NCI-H510A (cell line): ENCODE measurements at places on chromosomes 5 and 9.

DNA sequence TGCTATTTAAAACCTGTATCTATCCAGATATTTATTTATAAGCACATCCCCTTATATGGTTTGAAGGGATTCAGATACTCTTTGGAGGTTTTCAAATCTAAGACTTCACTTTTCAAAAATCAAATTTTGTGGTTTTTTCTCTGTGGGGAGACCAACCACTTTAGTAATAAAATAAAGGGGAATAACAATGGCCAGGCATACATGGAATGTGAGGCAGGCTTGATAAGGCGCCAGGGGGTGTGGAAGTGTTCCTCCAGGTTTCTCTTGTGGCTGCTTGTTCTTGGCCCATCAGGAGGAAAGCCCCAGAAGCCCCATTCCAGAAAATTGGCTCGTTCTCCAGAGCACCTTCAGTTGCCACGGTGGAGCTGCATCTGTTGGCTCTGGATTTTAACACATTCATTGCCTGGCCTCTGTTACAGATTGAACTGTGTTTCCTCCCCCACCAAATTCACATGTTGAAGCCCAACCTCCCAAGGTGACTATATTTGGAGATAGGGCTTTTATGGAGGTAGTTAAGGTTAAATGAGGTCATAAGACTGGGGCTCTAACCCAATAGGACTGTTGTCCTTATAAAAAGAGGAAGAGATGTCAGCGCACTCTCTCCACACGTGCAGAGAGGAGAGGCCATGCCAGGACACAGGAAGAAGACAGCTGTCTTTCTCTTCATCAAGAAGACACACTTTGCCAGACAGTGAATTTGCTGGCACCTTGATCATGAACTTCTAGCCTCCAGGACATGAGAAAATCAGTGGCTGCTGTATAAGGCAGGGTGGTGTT, 195.9 kb downstream of the TMEM38B start:
- DNase-seq: no peak

DNA sequence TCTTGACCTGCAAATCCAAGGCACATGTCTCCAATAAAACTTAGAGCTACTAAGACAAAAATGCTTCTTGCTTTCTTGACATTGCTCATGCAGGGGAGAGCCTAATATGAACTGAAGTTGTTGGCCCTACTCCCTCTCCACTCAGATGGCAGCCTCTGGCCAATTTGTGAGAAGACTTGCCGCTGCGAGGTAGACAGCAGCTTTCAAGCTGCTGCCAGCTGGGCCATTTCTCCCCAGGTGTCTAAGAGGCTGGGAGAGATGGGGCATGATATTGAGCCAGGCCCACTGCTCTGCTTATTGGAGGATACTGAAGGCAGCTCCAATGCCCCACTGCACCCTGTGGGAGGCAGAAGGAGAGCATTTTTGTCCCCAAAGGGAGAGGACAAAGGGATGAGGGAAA, 380.5 kb downstream of the RASEF start:
- DNase-seq: no peak

GRCh38 chr5:113632996-113633395, 119.5 kb downstream of the YTHDC2 start:
- DNase-seq: no peak

DNA sequence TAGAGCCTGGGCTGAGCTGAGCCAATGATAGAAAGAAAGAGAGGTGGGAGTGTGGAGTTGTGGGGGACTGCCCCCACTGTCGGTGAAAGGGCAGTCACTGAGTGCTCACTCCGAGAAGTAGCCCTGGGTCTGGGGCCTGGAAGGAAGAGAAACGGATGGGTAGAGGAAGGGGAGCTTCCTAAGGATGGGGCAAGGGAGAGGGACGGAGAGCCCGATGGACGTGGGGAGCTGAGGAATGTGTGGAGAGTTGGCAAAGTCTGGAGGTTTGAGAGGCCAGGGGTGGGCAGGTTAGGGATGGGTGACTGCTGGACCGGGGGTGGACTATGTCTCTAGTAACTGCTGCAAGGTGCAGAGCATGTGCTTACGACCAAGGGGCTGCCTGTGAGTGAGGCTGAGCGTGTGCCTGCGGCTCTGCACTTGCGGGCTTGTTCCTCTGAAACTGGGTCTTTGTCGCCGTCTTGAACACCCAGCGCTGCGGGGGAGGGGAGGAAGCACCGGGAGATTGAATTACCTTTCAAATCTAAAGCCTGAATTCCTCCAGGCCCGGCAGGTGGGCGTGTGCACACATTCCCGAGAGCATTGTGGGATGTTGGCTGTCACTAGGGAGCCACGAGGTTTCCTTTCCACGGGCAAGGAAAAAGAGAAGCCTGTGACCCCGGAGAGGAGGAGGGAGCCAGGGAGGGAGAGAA, 76.4 kb upstream of the ARAP3 start:
- DNase-seq: peak; percentile 32

GRCh38 chr5:125575171-125575890, 828.9 kb upstream of the ZNF608 start:
- DNase-seq: no peak

DNA sequence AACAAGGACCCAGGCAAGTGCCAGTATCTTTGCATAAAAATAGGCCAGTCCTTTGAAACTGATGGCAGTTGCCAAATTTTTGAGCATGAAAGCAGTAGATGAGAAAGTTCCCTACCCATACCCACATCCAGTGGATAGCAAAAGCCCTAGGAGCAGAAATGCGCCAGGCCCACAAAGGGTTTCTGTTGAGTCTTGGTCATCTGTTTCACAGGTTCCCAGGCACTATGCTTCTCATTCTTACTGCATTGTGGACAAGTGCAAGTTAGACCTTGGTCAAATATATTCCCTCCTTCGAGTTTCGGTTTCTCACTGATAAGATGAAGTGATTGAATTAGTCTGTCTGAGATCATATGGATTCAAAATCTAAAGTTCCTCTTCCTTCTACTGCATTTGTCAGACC, 152.3 kb downstream of the NR3C1 start:
- DNase-seq: no peak

GRCh38 chr9:6212722-6213375, 2.8 kb upstream of the IL33 start:
- DNase-seq: no peak

GRCh38 chr5:35182910-35183535, 47.3 kb downstream of the PRLR start:
- DNase-seq: no peak

- DNase-seq: no peak
Measured at GRCh38 chr5:61995486-61995885, 310.5 kb upstream of the KIF2A start.

GRCh38 chr5:60504342-60504741, 195.6 kb downstream of the DEPDC1B start:
- DNase-seq: no peak

DNA sequence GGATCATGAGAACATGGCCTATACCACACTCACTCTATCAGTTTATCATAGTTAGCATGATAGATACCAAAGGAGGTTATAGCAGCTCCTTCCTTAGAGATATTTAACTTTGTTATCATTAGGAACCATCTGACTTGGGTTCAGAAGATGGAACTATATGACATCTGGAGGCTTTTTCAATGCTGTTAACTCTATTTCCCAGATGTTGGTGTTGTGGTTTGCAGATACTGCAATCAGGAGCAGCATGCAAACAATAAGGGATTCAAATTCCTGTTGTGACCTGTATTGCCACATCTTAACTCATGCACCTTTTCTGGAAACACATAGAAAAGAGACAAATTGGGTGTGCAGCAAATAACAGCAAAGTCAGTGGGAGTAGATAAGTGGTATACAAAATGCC, 201.7 kb downstream of the NNT start:
- no peak for DNase-seq

- no peak for DNase-seq
Measured at GRCh38 chr5:56527174-56527573, 288.2 kb upstream of the MAP3K1 start.

DNA sequence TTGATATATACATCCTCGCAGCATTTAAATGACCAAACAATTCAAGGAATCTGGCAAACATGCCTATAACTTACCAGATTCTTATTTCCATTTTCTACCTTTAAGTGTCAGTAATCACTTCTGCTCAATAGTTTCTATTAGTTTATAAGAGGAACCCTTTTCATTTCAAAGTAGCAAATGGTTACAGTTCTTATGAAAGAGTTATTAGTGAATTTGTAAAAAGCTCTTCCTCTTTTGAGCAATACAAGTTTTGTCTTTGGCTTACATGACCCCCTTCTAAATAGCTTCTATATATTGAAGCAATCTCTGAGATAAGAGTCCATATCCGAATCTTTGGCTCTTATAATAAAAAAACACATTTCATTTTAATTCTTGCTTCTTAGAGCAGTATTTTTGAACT, 42.0 kb downstream of the ELL2 start:
- DNase-seq: no peak

- DNase-seq: no peak
Measured at GRCh38 chr5:39394946-39395345, 29.8 kb downstream of the DAB2 start.

- no peak for DNase-seq
Measured at GRCh38 chr5:176629317-176629852, 949 bp downstream of the SNCB start.

DNA sequence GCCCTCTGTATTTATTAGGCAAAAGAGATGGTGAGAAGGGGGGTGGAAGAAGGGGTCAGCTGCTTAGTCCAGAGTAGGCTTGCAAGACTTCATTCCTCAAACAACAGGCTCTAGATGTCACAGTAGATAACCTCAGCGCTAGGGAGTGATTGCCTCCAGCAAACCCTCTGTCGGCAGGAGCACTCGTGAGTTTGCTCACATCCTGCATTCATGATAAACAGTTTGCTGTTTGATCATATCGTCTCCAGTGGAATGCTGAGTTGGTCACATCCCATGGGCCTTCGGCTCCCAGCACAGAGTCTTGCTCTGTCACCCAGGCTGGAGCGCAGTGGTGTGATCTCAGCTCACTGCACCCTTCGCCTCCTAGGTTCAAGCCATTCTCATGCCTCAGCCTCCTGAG, 3.6 kb downstream of the TTC23L start:
- DNase-seq: no peak

- DNase-seq: no peak
Measured at GRCh38 chr5:33423018-33423630, 17.6 kb upstream of the TARS1 start.

- no peak for DNase-seq
Measured at GRCh38 chr5:173920024-173920753, 32.0 kb downstream of the CPEB4 start.

GRCh38 chr5:68673106-68673822, 420.6 kb upstream of the SLC30A5 start:
- DNase-seq: no peak

- DNase-seq: no peak
Measured at GRCh38 chr9:36208521-36209253, 18.0 kb downstream of the CLTA start.

DNA sequence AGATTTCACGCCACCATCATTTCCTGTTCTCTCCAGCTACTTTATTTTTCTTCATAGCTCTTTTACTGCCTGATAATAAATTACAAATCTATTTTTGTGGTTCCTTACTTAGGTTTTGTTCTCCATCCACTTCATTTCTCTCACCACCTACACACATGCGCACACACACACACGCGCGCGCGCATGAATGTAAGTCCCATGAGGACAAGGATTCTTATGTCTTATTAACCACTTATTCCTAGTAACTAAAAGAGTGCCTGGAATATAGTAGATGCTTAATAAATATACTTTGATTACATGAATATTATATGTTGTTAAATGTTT, 116.5 kb downstream of the TRPM6 start:
- DNase-seq: no peak

DNA sequence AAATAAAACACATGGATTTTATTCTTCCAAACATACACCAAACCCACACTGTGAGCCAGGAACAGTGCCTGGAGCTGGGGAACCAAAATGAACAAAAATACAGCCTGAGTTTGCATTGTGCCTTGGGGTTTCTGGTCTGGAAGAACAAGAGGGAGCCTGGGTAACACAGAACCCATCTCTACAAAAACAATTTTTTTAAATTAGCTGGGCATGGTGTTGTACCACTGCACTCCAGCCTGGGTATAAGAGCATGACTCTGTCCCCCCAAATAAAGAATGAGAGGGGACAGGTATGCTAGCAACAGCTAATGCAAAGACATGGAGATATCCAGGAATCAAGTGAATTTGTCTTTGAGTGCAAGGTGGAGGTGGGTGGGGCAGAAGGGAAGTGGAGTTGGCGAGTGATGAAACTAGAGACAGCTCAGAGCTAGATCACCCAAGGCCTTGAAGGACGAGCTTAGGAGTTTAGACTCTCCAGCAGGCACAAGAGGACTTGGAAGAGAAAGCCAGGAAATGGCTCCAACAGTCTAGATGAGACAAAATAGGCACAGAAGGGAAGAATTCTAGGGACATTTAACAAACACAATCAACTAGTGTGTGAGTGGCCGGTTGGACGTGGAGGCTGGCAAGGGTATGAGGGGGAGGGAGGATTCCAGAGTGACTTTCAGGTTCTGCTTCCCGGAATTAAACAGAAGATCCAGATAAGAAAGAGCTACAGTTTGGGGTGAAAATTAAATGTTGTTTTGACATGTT, 47.4 kb downstream of the FNBP1 start:
- DNase-seq: no peak

DNA sequence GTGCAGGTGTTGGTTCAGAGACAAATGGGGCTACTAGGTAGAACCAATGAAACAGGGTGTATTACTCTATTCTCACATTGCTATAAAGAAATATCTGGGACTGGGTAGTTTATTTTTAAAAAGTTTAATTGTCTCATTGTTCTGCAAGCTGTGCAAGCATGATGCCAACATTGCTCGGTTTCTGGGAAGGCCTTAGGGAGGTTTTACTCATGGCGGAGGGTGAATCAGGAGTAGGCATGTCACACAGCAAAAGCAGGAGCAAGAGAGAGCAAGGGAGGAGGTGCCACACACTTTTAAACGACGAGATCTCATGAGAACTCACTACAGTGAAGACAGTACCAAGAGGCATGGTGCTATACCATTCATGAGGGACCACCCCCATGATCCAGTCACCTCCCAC, 134.6 kb downstream of the PIK3R1 start:
- no peak for DNase-seq

GRCh38 chr9:109013679-109014607, 644 bp upstream of the CTNNAL1 start:
- no peak for DNase-seq

- no peak for DNase-seq
Measured at GRCh38 chr9:34169125-34169524, 9.7 kb upstream of the UBAP1 start.

DNA sequence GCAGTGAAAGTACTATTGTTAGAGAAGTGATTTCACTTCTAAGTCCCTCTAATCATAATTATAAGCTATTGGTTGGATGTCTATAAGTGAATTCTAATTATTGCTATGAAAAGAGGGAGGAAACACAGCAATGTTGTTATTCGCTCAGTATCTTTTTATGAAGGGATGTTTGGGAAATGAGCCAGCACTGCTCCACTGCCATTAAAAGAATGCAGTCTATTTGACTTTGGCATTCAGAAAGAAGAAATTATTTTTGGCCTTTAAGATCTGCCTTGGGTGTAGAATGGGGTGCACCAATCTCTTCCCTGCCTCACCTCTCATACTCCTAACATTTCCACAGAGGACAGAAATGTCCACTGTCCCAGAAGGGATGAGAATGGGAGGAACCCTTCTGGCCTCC, 332.0 kb downstream of the SPATA31D1 start:
- no peak for DNase-seq

GRCh38 chr5:141889282-141889871, 11.2 kb upstream of the PCDH1 start:
- no peak for DNase-seq

DNA sequence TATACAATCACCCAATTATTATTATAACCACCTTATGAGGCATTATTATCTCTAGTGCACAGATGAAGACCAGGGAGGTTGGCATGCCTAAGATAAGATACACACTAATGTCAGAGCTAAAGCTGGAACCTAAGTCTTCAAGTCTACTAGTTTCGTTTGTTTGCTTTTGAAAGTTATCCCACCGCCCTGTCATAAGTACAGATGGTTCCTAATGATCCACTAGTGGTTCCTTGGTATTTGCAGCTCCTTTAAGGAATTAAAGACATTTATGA, 14.1 kb downstream of the NDUFA8 start:
- no peak for DNase-seq
